Mesothelial cell of epicardium (in vitro differentiated cells): ENCODE measurements at places on chromosomes 13 and 19. TPM values are rescaled to one million over a fixed set of nuclear protein-coding genes. Genes with fewer than 3 reads are reported as not detected.

DNA sequence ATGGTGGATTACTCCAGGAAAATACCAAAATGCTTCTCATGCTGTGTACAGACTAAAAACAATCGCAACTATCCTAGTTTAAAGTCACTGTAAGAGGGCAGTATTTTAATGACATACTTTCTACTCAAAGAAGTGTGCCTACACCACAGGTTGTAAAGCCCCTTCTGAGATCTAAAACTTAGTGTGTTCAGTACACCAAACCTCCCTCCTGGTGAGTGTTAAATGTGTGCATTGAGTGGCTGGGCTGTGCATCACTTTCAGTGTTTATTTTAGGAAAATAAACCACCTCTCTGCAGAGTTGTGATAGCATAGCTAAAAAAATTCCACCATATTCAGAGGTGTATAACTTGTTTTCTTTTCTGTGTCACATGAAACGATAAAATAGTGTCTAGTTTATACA is 263.7 kb downstream of the DACH1 start:
- no peak for DNase-seq

DNA sequence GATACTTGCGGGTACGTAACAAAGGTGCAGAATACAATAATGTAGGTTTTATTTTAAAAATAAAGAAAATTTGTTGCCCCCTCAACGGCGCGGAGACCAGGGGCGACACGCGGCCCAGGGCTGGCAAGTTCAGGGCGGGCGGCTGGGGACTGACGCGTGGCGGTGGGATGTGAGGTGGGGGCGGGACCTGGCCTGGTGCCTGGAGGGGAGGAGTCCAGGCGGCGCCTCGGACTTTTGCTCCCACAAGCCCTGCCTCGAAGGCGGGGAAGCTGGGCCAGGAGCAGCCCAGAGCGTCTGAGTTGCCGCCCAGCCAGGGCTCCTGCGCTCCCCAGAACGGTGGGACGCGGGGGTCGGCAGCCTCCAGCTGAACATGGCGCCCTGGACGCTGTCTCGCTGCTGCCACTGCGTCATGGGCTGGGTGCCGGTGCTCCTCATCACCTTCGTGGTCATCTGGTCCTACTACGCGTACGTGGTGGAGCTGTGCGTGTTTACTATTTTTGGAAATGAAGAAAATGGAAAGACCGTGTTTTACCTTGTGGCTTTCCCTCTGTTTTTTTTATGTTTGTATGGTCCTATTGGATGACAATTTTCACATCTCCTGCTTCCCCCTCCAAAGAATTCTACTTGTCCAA is 1122.8 kb upstream of the ATXN8OS start:
- DNase-seq: no peak

The CHST8 gene
- 25.8 to 26.6 TPM (median 26.0 TPM) in 3 replicates for total RNA-seq

The OCEL1 gene
- 14.3 to 19.2 TPM (median 16.2 TPM) in 3 replicates for total RNA-seq

The SLC10A2 gene
- total RNA-seq: not detected in 3 replicates
